ENCODE measurements at places on chromosomes 2 and 18.
A peak's percentile ranks its signal among the peaks of the same experiment; 100 is the strongest.

GRCh38 chr2:135124924-135125886 lies 73.1 kb downstream of the RAB3GAP1 start:
- DNase-seq: no peak

- no peak for DNase-seq
These were observed 285.6 kb upstream of the SESTD1 start for GRCh38 chr2:179550214-179550613.

GRCh38 chr2:65016789-65017188 lies 27.6 kb downstream of the SLC1A4 start:
- no peak for DNase-seq

DNA sequence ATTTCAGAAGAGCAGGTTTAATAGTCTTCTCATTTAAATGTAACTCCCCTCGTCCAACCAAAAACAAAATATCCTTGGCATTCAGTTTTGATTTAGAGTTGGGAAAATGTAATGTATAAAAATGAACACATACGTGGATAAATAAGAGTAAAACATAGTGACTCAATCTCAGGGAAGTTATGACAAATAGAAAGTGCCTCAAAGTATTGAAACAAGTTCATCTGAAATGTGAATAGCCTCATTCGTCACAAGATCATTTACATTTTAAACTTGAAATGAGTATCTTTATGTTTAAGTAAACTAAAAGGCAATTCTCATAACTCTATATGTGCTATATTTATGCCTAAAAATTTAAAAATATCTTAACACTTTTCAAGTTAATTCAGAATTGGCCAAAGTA lies 122.2 kb upstream of the SMAD7 start:
- DNase-seq: no peak

- DNase-seq: no peak
These were observed 42.0 kb downstream of the AFTPH start for GRCh38 chr2:64565949-64566710.

DNA sequence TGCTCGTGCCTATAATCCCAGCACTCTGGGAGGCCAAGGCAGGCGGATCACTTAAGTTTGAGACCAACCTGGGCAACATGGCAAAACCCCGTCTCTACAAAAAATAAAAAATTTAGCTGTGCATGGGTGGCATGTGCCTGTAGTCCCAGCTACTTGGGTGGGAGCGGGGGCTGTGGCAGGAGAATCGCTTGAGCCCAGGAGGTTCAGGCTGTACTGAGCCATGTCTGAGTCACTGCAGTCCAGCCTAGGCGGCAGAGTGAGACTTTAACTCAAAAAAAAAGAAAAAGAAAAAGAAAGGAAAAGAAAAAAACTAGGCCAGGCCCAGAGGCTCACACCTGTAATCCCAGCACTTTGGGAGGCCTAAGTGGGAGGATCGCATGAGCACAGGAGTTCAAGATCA lies 30.8 kb downstream of the TWSG1 start:
- DNase-seq: no peak

DNA sequence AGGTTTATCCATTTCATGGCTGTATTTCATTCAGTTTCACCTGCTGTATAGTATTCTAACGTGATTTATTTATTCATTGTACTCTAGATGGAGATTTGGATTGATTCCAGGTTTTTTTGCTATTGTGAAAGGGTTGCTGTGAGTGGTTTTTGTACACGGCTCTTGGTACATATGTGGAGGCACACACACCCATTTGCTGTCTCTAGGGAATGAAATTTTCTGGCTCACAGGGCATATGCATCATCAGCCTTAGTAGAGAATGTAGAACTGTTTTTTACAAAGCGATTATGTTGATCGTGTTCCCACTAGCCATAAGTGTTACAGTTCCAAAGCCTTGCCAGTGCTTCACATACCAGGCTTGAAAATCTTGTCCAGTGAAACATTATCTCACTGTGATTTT lies 5.1 kb downstream of the SPTBN1 start:
- DNase-seq: no peak

DNA sequence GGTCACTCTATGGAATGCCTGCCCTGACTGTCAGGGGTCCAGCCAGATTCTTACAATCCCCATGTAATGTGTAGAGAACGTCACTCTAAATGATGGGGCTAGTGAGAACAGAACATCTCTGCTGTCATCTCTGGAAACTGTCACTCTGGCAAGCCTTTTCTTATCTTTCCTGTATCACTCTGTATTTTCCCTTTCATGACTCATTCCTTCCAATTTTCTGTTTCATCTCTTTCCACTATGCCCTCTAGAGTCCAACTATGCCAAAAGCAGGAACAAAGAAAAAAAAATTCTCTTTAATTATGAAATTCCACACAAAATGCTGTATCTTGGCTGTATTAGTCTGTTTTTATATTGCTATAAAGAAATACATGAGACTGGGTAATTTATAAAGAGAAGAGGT lies 608.8 kb downstream of the ADCYAP1 start:
- DNase-seq: no peak

DNA sequence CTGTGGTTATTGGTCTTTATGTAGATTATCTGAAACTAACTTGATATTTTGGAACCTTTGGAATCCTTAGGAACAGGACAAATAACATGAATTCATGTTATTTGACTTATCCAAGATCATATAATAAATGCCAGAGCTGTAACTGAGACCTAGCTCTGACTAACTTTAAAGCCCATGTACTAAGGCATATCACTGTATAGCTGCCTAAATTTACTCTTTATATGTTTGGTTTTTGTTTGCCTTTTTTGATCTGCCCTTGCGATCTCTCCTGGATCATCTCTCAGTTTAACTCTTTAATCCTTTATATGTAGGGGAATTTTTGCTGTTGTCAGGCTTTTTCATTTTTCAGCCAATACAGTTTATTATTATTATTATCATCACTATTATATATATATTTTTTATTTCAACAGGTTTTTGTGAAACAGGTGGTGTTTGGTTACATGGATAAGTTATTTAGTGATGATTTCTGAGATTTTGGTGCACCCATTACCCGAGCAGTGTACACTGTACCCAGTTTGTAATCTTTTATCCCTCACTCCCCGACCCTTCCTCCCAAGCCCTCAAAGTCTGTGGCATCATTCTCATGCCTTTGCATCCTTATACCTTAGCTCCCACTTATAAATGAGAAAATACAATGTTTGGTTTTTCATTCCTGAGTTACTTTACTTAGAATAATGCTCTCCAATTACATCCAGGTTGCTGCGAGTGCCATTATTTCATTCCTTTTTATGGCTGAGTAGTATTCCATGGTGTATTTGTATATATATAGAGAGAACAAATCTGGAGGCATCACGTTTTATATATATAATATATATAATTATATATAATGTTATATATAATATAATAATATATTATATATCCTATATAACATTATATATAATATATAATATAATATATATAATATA lies 48.9 kb downstream of the APLF start:
- no peak for DNase-seq

DNA sequence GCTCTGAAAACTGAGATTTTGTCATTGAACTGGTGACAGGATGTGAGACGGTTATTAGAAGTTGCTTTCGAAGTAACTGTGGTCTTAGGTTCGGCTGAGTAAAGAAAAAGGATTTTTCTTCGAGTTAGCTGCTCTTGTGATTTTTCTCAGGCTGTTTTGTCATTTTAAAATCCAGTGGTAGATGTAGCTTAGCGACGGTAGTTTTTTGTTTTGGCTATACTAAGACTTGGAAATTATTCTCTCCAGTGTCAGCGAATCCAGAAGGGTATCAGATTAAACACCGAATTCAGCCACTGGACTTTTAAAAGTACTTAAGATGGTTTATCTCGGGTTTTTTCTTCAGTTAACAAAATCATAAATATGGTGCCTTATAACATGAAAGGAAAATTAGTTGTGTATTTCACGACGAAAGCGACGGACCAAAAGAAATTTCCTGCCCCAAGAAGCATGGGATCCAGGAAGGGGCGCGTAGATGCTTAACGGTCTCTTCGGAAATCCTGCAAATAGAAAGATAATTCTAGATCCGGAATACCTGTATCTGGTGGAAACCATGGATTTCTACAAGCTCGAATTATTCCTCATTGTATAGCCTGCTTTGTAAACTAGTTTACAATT lies 1.2 kb downstream of the SFT2D3 start:
- DNase-seq: no peak

DNA sequence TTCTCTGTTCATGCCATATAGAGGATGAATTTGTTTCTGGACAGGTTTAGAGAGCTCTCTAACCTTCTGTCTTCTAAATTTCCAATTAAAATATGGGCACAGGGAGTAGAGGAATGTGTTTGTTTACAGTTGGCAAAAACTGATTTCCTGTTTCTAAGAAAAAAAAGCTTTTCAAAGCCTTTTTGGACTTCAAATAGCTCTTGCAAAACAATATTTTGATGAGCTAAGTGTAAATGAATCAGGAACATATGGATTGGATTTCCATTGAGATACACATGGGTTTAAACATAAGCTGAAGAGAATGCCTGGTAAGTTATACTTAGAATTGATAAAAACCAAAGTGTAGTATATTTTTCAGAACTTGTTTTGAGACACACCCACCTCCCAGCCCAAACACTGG lies 677.5 kb downstream of the NYAP2 start:
- no peak for DNase-seq

DNA sequence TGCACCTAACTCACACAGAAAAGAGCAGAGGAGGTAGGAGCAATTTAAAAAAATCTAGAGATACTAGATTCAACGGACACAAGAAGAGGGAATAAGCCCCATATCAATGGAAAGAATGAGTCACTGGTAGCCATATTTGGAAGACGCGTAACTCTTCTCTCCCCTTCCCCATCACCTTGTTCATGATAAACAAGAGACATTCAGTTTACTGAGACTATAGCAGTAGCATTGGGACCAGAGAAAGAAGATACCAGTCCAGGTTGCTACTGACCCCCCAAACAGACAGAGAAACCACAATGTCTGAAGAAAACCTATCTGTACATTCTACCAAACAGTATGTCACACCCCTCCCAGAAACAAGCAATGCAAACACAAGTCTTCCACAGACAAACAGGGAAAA lies 81.1 kb downstream of the SLC66A3 start:
- DNase-seq: no peak

- no peak for DNase-seq
These were observed 7.9 kb downstream of the PCBP1 start for GRCh38 chr2:70094978-70095719.

DNA sequence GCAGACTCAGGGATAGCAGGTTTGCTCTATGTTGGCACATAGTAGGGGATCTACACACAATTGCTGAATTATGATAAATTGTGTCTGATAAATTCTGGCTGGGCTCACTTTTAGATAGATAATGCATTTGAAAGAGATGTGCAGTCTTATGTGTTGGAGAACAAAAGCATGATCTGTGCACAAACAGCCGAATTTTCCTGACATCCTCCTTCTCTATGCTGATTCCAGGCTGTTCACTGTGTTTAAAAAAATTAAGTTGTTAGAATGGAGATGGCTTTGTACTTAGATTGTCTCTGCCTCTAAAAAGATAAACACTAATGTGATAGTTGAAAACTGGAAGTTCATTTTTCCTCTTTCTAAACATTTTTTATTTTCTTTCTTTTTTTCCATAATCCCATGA lies 2.1 kb downstream of the CERS6 start:
- DNase-seq: no peak

GRCh38 chr2:197599285-197599965 lies 76.0 kb downstream of the RFTN2 start:
- DNase-seq: peak; percentile 4

DNA sequence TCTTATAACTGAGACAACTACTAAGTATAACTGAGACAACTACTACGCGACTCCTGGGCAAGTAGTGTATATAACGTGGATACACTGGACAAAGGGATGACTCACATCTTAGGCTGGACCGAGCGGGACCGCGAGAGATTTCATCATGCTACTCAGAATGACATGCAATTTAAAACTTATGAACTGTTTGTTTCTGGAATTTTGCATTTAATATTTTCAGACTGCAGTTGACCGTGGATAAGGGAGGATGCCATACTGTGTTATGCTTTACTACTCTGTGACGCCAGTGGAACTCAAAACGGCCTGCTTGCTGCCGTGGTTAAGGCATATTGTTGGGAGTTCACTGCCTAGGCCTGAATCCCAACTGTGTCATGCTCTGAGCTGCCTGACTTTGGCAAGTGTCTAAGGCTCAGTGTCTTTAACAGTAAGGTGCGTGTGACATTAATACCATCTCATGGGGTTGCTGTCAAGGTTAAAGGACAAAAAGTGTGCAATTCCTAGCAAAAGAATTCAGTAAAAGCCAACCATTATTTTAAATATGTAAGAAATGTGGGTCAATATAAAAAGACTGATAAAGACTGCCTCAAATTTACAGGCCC lies 64.6 kb downstream of the BMP10 start:
- DNase-seq: no peak

- DNase-seq: no peak
These were observed 852.9 kb downstream of the DCDC2C start for GRCh38 chr2:4556135-4556896.

- no peak for DNase-seq
These were observed 32.8 kb upstream of the GPR55 start for GRCh38 chr2:230957756-230958391.

DNA sequence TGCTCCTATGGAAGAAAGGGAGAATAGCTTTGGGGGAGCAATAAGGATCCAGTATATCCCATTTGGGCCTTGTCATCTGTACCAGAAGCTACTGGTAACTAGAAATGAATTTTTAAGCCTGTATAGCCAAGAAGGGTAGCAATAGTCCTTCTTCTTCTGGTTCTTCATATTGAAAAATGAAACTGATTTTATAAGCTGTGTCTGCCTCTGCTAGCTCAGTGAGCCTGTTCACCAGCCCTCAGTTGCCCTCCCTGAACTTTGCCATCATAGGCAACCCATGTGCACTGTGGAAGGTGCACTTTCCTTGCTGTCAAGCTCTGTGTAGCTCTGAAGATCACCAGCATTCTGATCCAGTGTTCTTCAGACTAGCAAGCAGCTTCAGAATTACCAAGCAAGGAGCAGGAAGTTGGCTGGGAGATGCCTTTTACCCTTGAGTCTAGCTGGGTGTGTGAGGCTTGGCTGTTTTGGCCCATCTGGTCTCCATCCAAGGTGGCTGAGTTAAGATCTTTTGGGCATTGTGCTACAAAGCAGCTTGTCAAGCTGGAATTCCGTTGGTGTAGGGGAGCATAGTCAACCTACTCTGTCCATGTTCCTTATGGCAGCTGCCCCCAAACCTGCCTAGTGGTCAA lies 55.8 kb upstream of the MGAT5 start:
- no peak for DNase-seq

GRCh38 chr2:155866477-155866876 lies 466.0 kb downstream of the NR4A2 start:
- no peak for DNase-seq

DNA sequence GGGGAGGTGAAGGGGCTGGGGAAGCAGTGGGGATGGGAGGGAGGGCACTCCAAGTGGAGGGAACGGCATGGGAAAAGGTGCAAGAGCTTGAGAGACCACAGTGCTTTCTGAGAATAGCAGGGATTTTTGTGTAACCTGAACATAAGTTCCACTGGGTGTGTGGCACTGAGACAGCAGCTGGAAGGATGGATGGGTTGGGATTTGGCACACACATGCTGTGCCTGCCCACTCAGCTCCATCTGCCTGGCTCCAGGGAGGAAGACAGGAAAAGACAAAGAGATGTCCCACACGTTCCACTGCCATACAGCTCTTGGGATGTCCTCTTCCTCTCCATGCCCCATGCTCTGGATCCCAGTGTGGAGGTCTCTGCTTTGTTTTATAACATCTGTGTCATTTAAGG lies 114.1 kb upstream of the TEX51 start:
- DNase-seq: no peak
